Upper lobe of left lung (tissue), 6 donors: ENCODE measurements at places on chromosomes 3 and 15. TPM values are rescaled to one million over a fixed set of nuclear protein-coding genes. Genes with fewer than 3 reads are reported as not detected.

Gene MASP1
- total RNA-seq = 2.3 TPM

Gene TM4SF4
- total RNA-seq = not detected

Gene TRIP4
- 21.3 TPM for total RNA-seq

Gene ADAMTS9
- total RNA-seq = 28.2 TPM

Gene MINAR1
- total RNA-seq = 0.15 TPM

Gene ARNT2
- 4.7 TPM for total RNA-seq

Gene IL17RD
- under 0.01 TPM for total RNA-seq

Gene TMEM207
- not detected for total RNA-seq

Gene PRSS50
- total RNA-seq = 0.34 TPM

Gene TIPARP
- total RNA-seq = 46.7 TPM

Gene KLHL6
- 77.5 TPM for total RNA-seq

DNA sequence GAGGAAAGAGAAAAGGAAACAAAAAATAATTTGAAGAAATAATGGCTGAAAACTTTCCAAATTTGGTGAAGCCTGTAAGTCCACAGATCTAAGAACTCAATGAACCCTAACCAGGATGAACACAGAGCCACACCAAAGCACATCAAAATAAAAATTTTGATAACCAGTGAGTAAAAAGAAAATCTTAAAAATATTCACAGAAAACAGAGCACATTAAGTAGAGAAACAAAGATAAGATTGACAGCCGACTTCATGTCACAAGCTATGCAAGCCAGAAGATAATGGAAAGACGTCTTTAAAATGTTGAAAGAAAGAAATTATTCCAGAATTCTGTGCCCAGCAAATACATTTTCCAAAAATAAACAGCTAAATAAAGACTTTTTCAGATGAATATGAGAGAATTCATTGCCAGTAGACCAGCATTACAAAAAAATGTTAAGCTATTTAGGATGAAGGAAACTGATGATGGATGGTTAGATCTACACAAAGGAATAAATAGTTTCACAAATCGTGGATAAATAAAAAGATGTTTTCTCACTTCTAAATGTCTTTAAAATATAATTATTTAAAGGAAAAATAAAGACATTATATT, 140.2 kb upstream of the SKOR1 start:
- no peak for DNase-seq

DNA sequence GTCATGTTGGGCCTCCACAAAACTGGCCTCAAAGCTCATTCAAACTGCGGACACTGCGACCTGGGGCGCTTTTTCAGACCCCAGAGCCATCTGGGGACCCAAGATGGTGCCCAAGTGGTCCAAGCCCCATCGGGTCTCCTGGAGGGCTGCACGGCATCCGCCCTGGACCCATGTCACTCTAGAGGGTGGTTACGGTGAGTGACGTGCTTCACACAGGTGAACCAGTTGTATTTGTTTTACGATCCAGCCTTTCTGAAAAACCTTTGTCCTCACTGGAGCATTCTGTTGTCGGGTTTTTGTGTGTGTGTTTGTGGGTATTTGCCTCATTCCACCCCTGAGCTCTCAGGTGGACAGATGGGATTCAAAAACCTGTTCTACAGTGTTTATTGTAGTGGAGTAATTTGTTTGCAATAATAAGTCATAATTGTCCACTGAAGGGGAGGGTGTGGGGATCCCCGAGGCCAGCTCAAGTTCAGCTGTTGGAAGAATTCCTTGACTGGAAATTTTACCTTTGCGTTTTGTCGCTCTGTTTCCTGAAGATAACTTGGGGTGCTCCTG, 1.9 kb downstream of the SLC51A start:
- DNase-seq = no peak

DNA sequence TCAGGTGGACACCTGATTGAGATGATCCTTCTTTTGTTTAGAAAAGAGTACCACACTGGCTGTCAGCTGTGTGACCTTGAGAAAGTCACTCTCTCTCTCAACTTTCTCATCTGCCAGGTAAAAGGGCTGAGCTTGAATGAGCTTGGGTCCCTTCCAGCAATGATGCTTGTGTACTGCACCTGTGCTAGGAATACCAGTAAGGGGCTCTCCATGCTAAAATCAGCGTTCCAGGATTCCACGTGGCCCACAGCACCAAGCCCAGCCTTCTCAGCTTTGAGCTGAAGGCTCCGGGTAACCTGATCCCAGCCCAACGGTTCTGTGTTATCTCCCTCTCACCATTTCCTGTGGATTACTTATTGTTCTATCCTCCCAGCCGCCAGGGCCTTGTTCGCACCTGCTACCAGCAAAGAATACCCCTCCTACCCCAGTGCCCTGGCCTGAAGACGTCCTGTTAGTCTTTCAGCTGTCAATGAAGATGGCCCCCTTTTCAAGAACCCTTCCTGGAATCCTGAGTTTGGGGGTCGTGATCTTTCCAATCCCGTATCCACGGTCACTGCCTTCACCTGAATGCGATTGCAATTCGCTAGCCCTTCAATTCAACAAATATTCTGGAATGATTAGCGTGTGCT, 54.2 kb upstream of the CGNL1 start:
- no peak for DNase-seq

GRCh38 chr15:67174864-67175573, 79.4 kb downstream of the AAGAB start:
- no peak for DNase-seq

- DNase-seq = no peak
These were observed 73.1 kb upstream of the SLC6A6 start for GRCh38 chr3:14329116-14329830.

DNA sequence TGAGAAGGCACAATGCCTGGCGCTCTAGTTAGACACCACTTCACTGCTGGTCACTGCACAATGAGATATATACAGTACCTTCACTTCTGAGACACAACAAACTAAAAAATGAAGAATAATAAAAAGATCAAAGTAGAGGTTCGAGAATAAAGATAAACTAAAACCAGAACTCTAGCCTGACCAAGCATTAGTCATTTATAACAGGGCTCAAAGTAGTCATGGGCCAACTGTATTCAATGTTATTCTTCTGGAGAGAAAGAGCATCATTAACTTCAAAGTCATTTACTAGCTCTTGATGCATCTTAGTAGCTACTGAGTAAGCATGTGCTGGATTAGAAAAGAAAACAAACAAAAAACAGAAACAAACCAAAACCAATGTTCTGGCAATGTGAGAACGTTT, 145.2 kb downstream of the SSR3 start:
- no peak for DNase-seq

GRCh38 chr15:76844096-76844495, 61.0 kb downstream of the SCAPER start:
- DNase-seq = no peak

DNA sequence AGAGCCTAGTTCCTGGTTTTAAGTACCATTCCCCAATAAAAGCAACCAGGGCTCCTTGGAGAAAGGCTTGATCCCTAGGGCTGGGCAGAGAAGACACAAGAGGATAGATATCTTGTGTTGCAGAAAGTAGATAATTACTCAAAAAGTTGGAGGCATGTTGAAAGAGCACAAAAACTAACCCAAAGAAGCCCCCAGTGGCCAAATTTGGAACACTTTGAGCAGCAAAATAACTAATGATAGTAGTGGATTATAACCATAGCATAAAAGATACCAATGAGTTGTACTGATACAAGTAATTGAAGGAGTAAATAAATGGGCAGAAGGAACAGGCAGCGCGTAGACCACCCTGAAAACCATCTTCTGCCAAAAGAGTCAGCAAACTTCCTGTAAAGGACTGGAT, 12.0 kb downstream of the EXOSC7 start:
- DNase-seq = no peak

GRCh38 chr3:107806536-107806935, 283.8 kb downstream of the BBX start:
- no peak for DNase-seq

DNA sequence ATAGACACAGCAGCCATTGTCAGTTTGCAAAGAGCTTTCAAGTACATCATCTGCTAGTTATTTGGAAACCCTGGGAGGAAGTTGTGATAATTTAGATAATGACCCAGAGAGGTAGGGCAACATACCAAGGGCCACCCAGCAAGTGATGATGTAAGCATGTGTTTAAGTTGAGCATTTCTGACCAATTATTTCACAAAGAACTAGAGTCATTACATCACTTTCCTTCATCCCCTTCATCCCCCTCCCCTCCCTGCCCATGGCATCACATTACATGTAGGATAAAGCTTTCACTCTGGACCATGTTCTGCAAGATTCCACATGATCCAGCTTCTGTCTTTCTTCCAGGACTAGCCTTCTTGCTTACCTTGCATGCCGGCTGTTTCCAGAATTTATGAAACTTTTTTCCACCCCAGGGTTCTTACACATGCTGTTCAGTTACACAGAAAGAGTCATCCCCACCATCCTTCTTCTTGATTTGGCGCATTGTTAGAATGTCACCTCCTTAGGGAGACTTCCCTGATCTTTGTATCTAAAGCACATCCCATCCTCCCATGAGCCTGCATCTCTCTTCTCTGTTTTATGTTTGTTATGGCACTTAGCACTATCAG, 71.3 kb downstream of the PTPRG start:
- no peak for DNase-seq

DNA sequence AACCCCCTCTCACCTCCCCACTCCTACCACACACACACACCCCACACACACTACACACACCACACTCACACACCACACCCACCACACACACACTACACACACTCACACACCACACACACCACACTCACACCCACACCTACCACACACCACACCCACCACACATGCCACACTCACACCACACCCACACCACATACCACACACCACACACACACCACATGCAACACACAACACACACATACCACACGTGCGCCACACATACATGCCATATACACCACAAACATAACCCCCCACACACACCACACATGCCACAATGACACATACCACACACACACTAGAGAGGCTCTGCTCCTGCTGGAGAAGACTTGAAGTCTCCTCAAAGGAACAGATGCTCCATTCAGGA, 5.9 kb upstream of the ITPKA start:
- DNase-seq = no peak

GRCh38 chr3:149638228-149639092, 19.4 kb downstream of the WWTR1 start:
- DNase-seq = no peak

GRCh38 chr15:75348562-75349350, 1.9 kb downstream of the NEIL1 start:
- peak; percentile 86 for DNase-seq

- no peak for DNase-seq
These were observed 137.8 kb downstream of the DMXL2 start for GRCh38 chr15:51484781-51485180.

- no peak for DNase-seq
These were observed 1087.4 kb downstream of the AGBL1 start for GRCh38 chr15:87167055-87167454.
